ENCODE measurements at places on chromosomes 1 and 21. TPM values are rescaled to one million over a fixed set of nuclear protein-coding genes. Genes with fewer than 3 reads are reported as not detected.
A peak's percentile ranks its signal among the peaks of the same experiment; 100 is the strongest.

TRMT13 gene
- 8.2 TPM for total RNA-seq

DNA sequence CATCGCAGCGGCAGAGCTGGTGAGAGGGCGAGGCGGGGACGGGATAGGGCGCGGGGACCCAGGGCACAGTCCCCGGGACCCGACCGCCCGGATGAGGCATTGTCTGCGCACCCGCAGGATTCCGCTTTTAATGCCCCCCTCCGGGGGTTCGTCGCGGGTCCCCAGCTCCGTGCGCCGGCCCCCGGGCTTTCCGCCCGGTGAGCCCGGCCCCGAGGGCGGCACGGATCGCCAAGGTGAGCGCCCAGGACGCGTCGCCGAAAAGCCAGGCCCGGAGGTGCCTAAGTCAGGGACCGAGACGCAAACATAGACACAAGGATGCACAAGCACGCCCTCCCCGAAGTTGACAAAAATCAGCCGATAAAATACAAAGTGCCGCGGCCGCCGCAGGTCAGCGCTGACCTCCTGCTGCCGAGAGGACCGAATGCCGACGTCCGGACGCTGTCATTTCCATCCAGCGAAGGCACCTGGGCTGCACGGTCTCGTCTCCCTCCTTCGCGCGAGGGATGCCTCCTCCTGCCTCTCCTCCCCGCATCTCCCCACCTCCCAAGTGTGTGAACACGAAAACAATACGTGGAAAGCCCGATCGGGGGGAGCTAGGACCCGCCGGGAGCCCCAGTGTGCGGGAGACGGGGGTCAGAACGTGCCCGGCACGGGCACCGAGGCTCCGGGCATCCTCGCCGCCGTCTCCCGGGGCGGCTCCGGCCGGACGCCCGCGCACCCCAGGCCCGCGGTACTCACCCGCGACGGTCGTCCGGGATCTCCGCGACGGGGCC lies 101.1 kb upstream of the SOD1 start:
- H3K4me3 ChIP-seq = peak overlapping the region; percentile 48
- no peaks in the 10 kb centered on the region for H3K27me3 ChIP-seq
- no peak overlapping the region for H3K27ac ChIP-seq
- H3K36me3 ChIP-seq = no peaks in the 10 kb centered on the region
- no peaks in the 10 kb centered on the region for H3K4me1 ChIP-seq
- peak; percentile 58 for DNase-seq

GRCh38 chr1:110734133-110734680 lies 59.5 kb upstream of the KCNA3 start:
- H3K36me3 ChIP-seq = no peaks in the 10 kb centered on the region
- H3K27ac ChIP-seq = no peak overlapping the region
- H3K4me3 ChIP-seq = no peak overlapping the region
- H3K4me1 ChIP-seq = no peaks in the 10 kb centered on the region
- no peak for DNase-seq
- H3K27me3 ChIP-seq = no peaks in the 10 kb centered on the region

DNA sequence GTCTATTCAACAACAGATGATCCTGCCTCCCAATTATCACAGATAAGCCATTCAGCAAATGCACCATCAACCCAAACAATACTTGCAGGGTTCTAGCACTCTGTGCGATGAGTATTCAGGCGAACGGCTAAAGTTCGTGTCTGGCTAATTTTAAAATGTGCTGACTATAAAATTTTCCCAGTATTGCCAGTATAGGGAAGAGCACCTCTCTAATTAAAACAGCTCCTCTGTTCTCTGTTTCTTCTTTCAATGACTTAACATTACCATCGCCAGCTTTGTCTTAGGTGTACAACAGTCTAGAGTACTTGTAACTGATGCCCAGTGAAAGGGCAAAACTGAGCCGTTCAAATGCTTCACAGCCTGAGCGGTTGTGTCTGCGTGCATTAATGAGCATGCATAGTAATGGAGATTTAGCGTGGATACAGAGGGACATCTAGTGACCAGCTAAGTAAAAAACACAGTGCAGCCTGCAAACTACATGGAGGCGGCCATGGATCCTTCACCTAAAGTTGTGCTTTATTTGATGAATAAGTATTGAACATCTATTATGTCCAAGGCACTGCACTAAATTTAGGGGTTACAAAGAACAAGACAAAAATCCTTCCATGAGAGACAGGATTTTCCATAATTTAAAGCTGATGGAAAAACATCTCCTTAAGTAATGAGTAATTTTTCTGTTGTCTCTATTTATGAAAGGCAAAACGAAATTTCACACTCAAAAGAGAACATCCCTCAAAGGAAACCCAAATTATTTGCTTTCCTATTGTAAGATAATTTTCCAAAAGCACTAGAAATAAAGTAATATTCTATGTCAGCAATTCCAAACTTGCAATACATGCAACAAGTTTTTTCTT lies 120.0 kb downstream of the SETD4 start:
- H3K27me3 ChIP-seq = no peaks in the 10 kb centered on the region
- no peaks in the 10 kb centered on the region for H3K36me3 ChIP-seq
- no peaks in the 10 kb centered on the region for H3K4me1 ChIP-seq
- H3K27ac ChIP-seq = no peak overlapping the region
- DNase-seq = peak; percentile 38

CENPF gene
- total RNA-seq = 0.09 TPM

ADSS2 gene
- total RNA-seq = 11.7 TPM

- no peaks in the 10 kb centered on the region for H3K4me1 ChIP-seq
- no peaks in the 10 kb centered on the region for H3K27me3 ChIP-seq
- no peak for DNase-seq
- H3K36me3 ChIP-seq = no peaks in the 10 kb centered on the region
These were observed 16.5 kb upstream of the RYR2 start for GRCh38 chr1:237025358-237026074.

All from pancreas (tissue), 10 donors.